Glutamatergic neuron (in vitro differentiated cells): ENCODE measurements at places on chromosomes 7 and 10. TPM values are rescaled to one million over a fixed set of nuclear protein-coding genes. Genes with fewer than 3 reads are reported as not detected.

DNA sequence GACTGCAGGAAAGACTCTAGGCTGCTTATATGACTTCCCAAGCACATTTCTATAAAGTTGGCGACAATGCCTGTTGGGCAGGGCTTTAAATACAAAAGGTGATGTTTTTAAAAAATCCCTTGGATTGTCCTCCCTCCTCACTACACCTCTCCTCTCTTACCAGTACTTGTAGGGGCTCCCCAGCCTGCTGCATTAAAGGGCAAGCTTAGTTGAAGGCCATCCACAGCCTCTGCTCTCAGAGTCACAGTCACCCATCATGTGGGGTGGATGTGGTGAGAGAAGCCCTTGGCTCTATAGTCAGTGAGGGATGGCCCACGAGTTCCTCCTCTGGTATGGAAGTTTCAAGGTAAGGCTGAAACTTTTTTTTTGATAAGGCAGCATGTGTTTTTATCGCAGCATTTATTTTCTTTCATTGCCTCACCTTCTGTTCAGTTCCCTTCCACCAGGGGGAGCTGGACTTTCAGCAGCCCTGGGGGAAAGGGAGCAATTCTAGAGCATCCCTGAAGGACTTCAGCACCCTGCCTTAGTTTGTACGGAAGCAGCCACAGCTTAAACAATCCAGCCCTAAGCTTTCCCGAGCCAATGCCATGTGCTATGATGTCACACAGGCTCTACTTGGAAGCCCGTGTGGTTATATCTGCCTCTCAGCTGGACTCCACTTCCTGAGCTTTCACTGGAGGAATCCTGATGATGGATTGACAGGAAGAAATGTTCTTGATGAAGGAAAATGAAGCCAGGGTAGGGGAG, 131.9 kb downstream of the CALCR start:
- H3K4me3 ChIP-seq = no peak overlapping the region
- no peaks in the 10 kb centered on the region for H3K4me1 ChIP-seq
- H3K27ac ChIP-seq = no peak overlapping the region
- no peaks in the 10 kb centered on the region for H3K27me3 ChIP-seq

DNA sequence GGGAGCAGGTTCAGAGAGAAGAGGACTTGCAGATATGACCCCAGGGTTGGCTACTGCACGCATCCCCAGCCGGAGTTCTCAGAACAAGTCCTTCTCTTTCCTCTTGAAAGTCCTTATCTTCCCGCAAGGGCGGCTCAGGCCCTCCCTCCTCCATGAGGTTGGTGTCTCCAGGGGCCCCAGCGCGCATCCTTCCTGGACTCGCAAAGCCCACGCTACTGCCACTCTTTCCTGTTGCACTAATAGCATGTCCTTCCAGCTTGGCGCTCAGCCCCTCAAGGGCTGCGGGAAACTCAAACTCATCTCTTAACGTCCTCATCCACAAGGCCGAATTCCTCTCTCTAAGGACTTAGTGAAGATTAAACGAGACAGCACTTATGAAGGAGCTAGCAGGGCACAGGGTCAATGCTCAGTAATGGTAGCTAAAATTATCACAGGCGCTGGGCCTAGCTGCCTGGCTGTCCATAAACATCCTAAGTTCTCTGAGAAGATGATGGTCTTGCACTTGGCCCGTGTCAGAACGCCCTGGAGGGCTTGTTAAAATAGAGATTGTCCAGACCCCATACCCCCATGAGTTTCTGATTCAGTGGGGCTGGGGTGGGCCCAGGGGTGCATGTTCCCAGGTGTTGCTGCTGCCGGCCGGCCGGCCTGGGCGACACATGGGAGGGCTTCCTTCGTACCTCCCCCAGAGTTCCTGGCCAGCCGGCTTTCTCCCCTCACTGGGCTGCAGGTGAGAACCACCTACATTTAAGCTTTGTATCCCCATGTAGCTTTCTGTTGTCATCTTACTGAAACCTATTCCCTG, 261.4 kb downstream of the COBL start:
- DNase-seq = no peak
- no peak overlapping the region for H3K27ac ChIP-seq

- H3K4me1 ChIP-seq = no peaks in the 10 kb centered on the region
- H3K36me3 ChIP-seq = peaks cover 11% of the 10 kb centered on the region
- no peak overlapping the region for H3K4me3 ChIP-seq
Observed at GRCh38 chr7:64811767-64812166, 17.5 kb downstream of the ZNF138 start.

DNA sequence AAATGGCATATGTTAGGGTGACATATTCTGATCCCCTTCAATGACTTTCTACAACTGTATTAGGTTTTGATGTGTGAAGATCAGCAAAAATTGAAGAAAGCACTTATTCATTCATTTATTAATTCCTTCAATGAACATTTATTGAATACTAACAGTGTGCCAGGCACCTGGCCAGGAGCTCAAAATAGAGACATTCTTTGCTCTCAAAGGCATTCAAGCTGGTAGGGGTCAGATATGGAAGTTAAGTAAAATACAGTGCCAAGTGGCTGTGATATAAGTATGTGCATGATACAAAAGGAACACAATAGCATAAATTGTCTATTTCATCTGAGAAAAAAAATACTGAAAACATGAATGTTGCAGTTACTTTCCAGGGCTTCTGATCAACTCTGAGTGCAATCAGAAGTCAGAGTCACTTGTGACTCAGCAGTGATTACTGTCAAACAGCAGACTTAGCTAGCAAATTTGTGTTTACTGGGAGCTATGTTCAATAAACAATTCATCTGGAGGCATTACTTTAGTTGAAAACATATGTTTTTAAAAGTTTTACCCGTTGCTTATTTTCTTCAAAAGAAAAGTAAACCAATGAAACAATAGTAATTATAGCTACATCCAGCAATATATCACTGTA, 60.4 kb upstream of the CACNB2 start:
- H3K4me1 ChIP-seq = no peaks in the 10 kb centered on the region
- no peak overlapping the region for H3K27ac ChIP-seq

- no peaks in the 10 kb centered on the region for H3K36me3 ChIP-seq
- no peak for DNase-seq
- H3K27me3 ChIP-seq = peaks cover 1% of the 10 kb centered on the region
- H3K27ac ChIP-seq = no peak overlapping the region
- no peak overlapping the region for H3K4me3 ChIP-seq
- no peaks in the 10 kb centered on the region for H3K4me1 ChIP-seq
Observed at GRCh38 chr10:91540733-91541132, 92.1 kb downstream of the PPP1R3C start.

- peaks cover 6% of the 10 kb centered on the region for H3K4me1 ChIP-seq
- DNase-seq = no peak
- H3K4me3 ChIP-seq = no peak overlapping the region
- H3K27me3 ChIP-seq = no peaks in the 10 kb centered on the region
Observed at GRCh38 chr10:117342641-117343040, 32.6 kb downstream of the PDZD8 start.

DNA sequence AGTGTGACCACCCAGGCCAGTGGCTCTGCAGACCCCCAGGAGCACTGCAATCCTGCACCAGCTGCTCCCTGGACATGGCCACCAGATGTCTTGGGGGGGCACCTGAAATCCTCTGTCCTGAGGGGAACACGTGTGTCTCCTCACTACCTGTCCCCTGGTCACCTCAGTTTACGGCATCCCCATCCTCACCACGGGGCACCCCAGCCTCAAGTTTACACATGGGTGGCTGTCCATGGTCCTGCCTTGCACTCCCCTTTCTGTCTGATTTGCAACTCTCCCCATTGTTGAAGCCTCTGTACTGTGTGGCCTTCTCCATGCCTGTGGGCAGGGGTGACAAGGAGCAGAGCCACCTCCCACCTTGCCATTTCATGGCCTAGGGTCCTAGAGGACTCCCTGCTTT, 67.2 kb downstream of the RAMP3 start:
- H3K27ac ChIP-seq = no peak overlapping the region
- H3K27me3 ChIP-seq = peaks cover 5% of the 10 kb centered on the region
- DNase-seq = no peak
- peaks cover 22% of the 10 kb centered on the region for H3K4me1 ChIP-seq
- H3K4me3 ChIP-seq = no peak overlapping the region

DNA sequence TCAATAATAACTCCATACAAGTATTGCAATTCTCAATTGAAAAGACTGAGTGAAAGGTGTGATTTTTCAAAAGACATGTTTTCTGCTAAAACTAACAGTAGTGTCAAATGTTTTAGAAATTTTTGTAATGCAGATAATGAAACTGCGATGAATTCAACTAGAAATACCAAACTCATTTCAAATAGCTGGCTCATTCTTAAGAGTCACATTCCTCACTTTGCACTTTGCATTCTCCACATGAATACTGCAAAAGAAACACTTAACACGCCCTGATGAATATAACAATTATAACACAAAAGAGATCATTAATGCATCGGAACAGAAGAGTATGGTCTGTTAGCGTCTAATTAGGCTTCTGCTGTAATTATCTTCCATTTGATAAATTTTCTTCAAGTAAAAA, 15.5 kb upstream of the TSPAN12 start:
- H3K4me1 ChIP-seq = peaks cover 39% of the 10 kb centered on the region
- no peak overlapping the region for H3K4me3 ChIP-seq
- no peaks in the 10 kb centered on the region for H3K36me3 ChIP-seq
- H3K27me3 ChIP-seq = peaks cover 1% of the 10 kb centered on the region
- no peak for DNase-seq

GRCh38 chr10:29535012-29535777, 99.6 kb downstream of the SVIL start:
- H3K27me3 ChIP-seq = peaks cover 6% of the 10 kb centered on the region
- H3K4me1 ChIP-seq = peaks cover 23% of the 10 kb centered on the region
- peak; percentile 85 for DNase-seq
- H3K4me3 ChIP-seq = no peak overlapping the region
- no peaks in the 10 kb centered on the region for H3K36me3 ChIP-seq

GRCh38 chr7:98214811-98215321, 3.6 kb downstream of the BHLHA15 start:
- DNase-seq = peak; percentile 20
- no peaks in the 10 kb centered on the region for H3K36me3 ChIP-seq
- no peak overlapping the region for H3K27ac ChIP-seq
- no peak overlapping the region for H3K4me3 ChIP-seq
- H3K4me1 ChIP-seq = peaks cover 5% of the 10 kb centered on the region
- peaks cover 14% of the 10 kb centered on the region for H3K27me3 ChIP-seq

DNA sequence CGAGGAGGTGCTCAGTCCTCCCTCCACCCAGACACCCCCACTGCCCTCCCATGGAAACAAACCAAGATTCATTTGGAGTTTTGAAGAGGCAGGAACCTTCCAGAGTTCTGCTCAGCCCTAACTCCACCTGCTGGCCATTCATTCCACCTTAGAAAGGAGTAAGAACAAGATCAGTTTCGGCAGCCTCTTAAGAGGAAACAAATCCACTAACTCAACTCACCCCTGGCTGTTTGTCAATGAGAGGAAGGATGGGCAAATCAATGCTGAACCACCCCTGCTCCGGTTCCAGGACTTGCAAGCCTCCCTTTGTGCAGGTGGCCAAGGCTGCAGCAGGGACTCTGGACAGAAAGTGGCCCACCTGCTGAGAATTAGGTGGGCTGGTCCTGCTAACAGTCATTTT, 26.2 kb downstream of the CCDC3 start:
- no peak overlapping the region for H3K27ac ChIP-seq
- peaks cover 24% of the 10 kb centered on the region for H3K4me1 ChIP-seq
- no peak overlapping the region for H3K4me3 ChIP-seq
- H3K36me3 ChIP-seq = peaks cover 4% of the 10 kb centered on the region
- peaks cover 2% of the 10 kb centered on the region for H3K27me3 ChIP-seq
- DNase-seq = no peak

DNA sequence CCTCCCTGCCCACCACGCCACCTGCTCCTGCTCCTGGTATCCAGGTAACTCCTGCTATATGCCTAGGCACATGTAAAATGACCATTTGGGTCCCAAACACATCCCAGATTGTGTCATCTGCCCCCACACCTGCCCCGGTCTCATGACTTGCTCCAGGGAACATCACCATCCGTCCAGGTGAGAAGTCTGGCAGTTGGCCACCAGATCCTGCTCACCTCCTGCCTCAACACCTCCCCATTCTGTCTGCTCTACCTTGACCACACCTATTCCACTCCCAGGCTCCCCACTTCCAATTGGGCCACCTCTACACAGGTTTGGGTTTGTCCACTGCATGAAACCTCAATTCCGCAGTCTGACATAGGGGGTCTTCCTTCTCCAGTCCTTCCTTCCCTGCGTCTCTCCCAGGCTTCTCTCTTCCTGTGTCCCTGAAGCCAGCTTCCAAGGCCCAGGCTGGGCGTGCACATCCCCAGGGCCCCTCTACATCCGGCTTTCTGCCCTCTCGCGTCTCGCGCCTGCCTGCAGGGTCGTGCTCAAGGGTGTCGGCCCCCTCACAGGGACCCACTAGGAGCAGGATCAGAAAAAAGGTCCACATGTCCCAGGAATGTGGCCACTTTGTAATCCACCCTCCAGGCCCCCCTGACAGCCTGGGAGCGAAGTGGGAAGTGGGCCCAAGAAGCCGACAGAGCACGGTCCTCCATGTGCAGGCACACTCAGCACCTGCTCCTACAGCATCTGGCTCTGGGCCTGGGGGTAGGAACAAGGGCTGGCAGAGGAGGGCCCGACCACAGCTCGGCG, 49.3 kb upstream of the DAGLB start:
- H3K27ac ChIP-seq = no peak overlapping the region
- H3K4me1 ChIP-seq = peaks cover 2% of the 10 kb centered on the region
- H3K36me3 ChIP-seq = no peaks in the 10 kb centered on the region
- no peak overlapping the region for H3K4me3 ChIP-seq
- H3K27me3 ChIP-seq = no peaks in the 10 kb centered on the region

DNA sequence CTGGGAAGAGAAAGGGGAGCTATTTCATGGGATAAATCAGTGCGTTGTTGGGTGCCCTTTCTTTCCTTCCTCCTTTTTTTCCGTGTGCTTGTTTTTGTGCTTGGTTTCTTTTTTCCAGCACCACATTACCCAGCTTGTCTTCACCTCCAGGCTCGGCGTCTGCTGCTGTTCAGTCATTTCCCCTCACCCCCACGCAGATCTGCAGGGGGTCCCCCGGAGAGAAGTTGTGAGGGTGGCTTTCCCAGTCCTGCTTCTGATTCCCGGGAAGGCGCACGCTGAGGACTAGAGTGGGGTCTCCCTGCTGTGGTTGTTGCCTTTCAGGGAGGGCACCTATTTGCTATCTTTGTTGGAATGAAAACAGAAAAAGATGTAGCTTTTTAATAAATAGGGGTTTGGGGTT, 1.6 kb downstream of the CAMK1D start:
- no peaks in the 10 kb centered on the region for H3K36me3 ChIP-seq
- peak overlapping the region; percentile 99 for H3K4me3 ChIP-seq
- DNase-seq = no peak
- peak overlapping the region; percentile 95 for H3K27ac ChIP-seq
- peaks cover 16% of the 10 kb centered on the region for H3K27me3 ChIP-seq
- peaks cover 8% of the 10 kb centered on the region for H3K4me1 ChIP-seq

NEUROD6 gene
- total RNA-seq = not detected

GNG11 gene
- total RNA-seq = 0.56 TPM

AUTS2 gene
- total RNA-seq = 300 TPM

SLC18A2 gene
- total RNA-seq = 12.0 TPM

OR2A12 gene
- total RNA-seq = not detected

CSTF2T gene
- total RNA-seq = 22.7 TPM

STRIP2 gene
- total RNA-seq = 3.3 TPM

HMX3 gene
- total RNA-seq = not detected

ZFAND2A gene
- 34.5 TPM for total RNA-seq

TDRD1 gene
- total RNA-seq = not detected

ERCC6 gene
- total RNA-seq = 27.5 TPM
